Left colon (tissue), 2 donors: ENCODE measurements at places on chromosomes 1 and 21. TPM values are rescaled to one million over a fixed set of nuclear protein-coding genes. Genes with fewer than 3 reads are reported as not detected.

DCST1 gene
- total RNA-seq = not detected

CAMK1G gene
- total RNA-seq = not detected

PFKL gene
- total RNA-seq = 239 TPM

UBE2U gene
- not detected for total RNA-seq

PODN gene
- 22.0 TPM for total RNA-seq

EXTL1 gene
- total RNA-seq = 0.11 TPM

SLC9C2 gene
- total RNA-seq = not detected

CYP2J2 gene
- total RNA-seq = 31.1 TPM

TFF1 gene
- 208 TPM for total RNA-seq

AMY1A gene
- not detected for total RNA-seq

RIPPLY3 gene
- not detected for total RNA-seq

HSPA6 gene
- 1.4 TPM for total RNA-seq

CHRM3 gene
- 13.2 TPM for total RNA-seq

PLCH2 gene
- 4.6 TPM for total RNA-seq

CD34 gene
- 8.3 TPM for total RNA-seq

SLFNL1 gene
- total RNA-seq = 0.61 TPM

GBP4 gene
- 3.9 TPM for total RNA-seq

UTS2 gene
- total RNA-seq = not detected

LYPLA2 gene
- total RNA-seq = 85.3 TPM

NPPA gene
- total RNA-seq = not detected

OTUD3 gene
- total RNA-seq = 11.1 TPM

AMY1C gene
- total RNA-seq = not detected

TMEM79 gene
- 3.9 TPM for total RNA-seq

CCDC28B gene
- 1.3 TPM for total RNA-seq

GPR52 gene
- 2.6 TPM for total RNA-seq

RAB3B gene
- 3.2 TPM for total RNA-seq

GJA5 gene
- total RNA-seq = 3.0 TPM

NIBAN1 gene
- 27.5 TPM for total RNA-seq

NDC1 gene
- 16.8 TPM for total RNA-seq

OR2T2 gene
- total RNA-seq = not detected

PAQR6 gene
- total RNA-seq = 3.0 TPM

KCNJ15 gene
- total RNA-seq = not detected

STYXL2 gene
- total RNA-seq = 0.34 TPM

FMO1 gene
- total RNA-seq = 0.21 TPM

EPHA10 gene
- total RNA-seq = 62.5 TPM

CNIH4 gene
- total RNA-seq = 60.7 TPM

RNF186 gene
- total RNA-seq = 53.7 TPM

OLFM3 gene
- total RNA-seq = 0.39 TPM

HUNK gene
- total RNA-seq = 7.1 TPM

ADAMTSL4 gene
- 9.5 TPM for total RNA-seq
